MV-4-11 (cell line): ENCODE measurements at places on chromosomes 6 and 20.

DNA sequence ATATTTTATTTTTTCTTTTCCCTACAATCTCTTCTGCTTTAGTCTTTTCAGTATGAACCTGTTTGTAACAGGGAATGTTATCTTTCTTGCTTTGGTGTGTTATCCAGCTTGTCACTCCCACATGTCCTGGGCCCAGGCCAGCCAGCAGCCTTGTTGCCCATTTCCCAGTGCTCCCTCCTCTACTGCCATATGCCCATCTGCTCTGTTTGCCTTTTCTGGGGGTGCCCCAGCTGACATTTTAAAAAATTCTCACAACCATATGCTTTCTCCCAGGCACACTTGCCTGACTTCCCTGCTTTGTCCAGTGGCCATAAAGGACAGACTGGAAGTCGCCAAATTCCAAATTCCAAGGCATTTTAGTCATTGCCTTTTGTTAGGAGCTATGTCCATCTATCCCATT is 23.6 kb upstream of the LMBRD1 start:
- no peak for DNase-seq

- DNase-seq: no peak
Observed at GRCh38 chr6:135921188-135921587, 69.7 kb downstream of the PDE7B start.

DNA sequence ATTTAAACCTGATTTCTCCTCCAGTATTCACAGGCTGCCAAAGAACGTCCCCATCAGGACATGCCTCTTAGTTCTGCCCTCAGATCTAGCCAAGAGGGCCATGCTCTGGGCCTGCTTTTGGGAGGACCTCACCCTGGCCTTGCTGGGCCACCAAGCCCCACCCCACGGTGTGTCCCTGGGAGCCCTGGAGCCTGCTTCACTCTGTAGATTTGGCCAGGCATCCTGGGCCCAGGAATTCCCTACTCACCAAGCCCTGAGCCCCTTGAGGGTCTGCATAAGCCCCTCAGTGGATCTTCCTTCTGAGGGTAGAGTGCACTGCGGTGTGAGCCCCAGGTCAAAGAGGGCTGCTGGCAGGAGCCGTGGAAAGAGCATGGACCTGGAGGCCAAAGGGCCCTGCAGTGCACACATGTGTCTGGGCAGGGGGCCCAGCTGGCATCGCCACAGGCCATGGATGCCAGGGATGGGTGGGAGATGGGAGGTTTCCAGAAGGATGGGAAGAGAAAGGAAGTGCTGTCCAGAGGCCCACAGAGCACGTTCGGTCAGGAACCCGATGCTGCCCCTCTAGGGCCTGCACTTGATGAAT is 98.0 kb downstream of the DACT2 start:
- no peak for DNase-seq

- peak; percentile 35 for DNase-seq
Observed at GRCh38 chr20:35981969-35982368, 13.6 kb downstream of the CNBD2 start.

DNA sequence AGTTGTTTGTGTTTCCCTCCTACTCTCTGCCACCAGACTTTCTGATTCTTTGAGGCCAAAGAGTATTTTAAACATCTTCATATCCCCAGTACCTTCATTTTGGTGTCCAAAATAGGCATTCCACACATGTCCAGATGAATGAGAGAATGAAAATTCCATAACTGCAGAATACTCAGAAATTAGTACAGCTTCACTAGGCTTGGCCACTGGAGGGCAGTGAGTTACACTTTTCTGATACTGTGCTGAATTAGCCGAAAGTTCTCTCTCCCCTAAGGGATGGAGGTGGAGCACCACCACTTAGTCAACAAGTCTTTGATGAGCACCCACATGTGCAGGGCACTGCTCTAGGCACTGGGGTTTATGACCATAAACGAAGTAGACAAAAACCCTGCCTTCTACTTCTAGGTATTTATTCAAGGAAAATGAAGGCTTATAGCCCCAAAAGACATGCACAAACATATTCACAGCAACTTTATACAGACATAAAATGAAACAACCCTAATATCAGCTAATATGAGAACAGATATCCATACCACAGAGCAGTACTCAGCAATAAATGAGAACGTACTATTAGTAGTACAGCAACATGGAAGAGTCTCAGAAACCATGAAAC is 46.1 kb upstream of the TMEM217 start:
- DNase-seq: peak; percentile 31

- DNase-seq: no peak
Observed at GRCh38 chr6:131038597-131039344, 24.3 kb downstream of the EPB41L2 start.

DNA sequence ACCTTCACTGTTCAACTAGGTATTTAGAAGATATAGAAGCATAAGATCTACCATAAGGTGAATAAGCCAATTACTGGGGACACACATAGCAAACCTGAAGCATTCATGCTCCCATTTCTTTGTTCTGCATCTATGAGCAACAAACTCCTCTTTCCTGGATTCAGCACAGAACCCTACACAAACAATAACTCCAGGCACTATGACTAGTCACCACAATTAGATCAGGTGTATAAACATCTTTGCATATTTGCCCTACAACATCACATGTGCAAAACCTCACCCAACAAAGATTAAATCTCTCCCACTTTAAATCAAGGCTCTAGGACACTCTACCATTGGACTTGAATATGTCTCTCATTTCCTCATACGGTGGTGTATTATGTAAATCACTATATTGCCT is 652.3 kb downstream of the EPHA7 start:
- no peak for DNase-seq

GRCh38 chr6:21738180-21739094 is 144.9 kb downstream of the SOX4 start:
- DNase-seq: no peak

DNA sequence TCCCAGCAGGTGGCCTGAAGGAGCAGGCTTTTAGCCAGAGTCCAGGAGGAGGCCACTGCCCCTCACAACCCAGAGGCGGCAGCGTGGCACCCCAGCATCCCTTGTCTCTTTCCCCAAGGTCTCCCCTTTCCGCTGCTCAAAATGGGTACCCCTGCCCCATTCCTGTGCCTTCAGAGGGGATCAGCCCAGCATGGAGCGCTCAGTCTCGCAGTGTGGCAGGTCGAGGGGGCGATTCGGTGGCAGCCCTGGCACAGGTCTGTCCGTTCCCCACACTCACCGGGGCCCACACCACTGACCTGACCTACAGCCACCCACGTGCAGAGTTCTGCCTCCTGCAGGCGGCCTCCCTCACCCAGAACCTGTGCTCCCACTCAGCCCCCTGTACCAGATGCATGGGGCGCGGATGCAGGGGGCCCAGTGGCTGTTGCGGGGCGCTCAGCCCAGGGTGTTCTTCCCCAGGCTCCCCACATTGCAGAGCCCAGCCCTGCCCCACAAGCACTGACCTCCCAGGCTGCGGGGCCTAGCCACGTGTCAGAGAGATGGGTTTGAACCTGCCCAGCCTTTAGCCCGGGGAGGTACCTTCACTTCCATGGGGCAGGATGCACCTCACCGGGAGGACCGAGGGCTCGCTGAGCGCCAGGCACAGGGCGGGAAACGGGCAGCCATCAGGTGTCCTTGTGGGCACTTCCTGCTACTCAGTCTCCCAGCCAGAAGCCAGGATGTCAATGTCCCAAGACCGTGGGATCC is 41.8 kb downstream of the DSTN start:
- no peak for DNase-seq

GRCh38 chr6:21785164-21785563 is 191.6 kb downstream of the SOX4 start:
- DNase-seq: no peak

- no peak for DNase-seq
Observed at GRCh38 chr6:79072640-79073181, 5.3 kb downstream of the PHIP start.

DNA sequence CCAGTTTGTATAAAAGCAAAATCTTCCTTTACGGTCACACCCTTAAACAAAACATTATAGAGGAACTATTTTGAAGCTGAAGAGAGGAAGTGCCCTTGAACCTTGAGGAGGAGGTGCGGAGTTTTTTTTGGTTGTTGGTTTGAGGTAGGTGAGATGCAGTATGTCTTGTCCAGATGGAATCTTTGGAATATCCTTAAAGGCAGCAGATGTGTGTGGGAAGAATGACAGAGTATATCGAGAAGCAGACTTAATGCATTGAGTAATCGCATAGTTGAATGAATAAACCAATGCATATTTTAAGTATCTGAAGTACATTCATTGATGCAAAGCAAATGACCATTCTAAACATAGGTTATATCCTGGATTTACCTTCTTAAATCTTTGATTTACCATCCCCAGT is 49.9 kb downstream of the AIG1 start:
- no peak for DNase-seq

DNA sequence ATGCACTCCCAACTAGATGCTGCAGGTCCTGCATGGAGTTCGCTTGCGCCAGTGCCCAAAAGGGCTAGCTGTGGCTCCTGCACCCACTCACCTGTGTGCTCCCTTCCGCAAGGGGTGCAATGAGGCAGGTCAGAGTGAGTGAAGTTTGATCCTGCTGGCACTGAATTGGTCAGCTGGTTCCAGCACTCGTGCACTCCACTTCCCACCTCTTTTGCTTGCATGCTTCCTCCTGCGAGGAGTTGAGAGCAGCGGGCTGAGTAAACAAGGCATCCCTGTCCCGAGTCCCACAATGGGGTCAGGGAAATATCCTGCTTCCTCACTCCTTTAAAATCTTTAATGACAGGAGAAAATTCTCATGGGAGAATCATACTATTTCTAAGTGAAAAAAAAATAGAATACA is 86.2 kb downstream of the LCA5 start:
- no peak for DNase-seq

DNA sequence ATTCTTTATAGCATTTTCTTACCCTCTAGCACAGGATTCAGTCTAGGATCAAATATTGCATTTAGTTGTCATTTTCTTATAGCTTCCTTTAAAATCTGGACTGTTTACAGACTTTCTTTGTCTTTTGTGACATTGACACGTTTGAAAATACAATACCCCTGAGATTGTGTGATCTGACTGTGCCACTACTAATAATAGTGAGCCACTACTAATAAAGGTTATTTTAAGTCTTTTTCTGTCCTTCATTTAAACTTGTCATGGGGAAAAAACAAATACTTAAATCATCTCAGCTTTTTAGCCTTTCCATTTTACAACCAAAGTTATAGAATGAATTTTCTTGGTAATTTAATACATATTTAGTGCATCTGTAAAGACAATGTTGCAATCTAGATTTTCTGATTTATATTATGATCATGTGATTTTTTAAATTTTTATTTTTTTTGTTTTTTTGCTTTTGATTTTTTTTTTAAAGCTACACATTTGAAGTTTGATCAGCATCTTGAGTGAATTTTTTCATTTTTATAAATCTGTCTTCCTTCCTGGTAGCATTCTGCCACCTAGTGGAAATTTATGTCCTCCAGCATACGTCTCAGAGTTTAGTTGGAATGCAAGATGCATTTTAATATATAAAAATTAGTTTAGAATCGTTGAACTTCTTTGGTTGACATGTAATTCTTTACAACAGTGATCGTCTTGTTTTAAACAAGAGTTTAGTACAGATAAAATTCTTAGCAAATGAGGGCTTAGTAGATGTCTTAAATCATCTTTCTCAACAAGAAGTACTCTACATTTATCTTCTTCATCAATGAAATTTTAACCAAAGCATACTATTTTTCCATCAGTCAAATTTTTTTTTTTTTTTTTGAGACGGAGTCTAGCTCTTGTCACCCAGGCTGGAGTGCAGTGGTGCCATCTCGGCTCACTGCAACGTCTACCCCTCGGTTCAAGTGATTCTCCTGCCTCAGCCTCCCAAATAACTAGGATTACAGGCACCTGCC is 119.4 kb downstream of the NCOA3 start:
- DNase-seq: peak; percentile 60

DNA sequence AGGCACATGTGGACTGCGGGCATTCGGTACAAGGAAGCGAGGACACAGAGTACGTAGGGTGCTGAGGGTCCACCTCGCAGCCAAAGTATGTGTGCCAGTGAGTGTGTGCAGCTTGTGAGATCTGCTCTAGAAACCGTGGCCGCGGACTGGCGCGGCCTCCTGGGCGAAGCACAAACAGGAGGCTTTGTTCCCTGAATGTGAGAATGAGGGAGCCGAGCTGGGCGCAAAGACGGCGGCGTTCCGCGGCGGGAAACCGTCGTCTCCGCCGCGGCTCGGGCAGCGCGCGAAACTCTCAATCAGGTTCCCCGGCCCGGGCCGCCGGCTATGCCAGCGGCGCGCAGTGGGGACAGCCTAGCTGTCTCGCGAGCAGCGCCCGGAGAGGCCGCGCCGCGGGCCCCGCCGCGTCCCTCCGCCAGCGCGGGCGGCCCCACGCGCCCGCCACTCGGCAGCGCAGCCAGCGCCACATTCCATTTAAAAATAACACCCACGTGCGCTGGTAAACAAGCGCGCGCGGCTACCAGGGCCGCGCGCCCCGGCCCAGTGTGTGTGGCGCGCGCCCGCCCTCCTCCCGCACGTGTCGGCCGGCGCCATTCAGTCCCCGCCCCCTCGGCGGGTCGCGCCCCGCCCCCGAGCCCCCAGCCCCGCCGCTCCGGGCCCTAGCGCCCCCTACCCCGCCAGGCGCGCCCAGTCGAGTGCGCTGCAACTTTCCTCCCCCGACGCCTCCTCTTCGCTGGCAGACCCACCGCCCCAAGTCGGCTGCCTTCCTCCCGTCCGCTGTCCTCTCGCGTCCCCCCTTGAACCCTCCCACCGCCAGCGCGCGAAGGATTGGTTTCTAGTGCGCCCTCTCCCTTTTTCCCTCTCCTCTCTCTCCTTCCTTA is 3.0 kb upstream of the FOXO3 start:
- DNase-seq: peak; percentile 68

DNA sequence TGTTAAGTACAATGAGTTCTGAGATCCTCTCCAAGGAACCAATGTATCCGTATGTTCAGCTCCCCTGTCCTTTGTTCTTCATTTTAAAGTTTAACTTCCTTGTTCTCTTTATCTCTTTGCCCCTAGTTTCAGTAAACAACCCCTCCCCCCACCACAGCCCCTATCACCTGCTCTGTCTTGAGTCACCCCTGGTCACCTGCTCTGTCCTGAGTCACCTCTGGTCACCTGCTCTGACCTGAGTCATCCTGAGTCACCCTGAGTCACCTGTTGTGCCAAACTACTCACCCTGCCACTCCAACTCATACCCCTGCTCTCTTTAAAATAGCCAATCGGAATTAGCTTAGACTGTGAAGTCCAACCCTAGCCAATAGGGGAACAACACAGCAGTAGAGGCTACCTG is 288.7 kb upstream of the CDYL start:
- no peak for DNase-seq

DNA sequence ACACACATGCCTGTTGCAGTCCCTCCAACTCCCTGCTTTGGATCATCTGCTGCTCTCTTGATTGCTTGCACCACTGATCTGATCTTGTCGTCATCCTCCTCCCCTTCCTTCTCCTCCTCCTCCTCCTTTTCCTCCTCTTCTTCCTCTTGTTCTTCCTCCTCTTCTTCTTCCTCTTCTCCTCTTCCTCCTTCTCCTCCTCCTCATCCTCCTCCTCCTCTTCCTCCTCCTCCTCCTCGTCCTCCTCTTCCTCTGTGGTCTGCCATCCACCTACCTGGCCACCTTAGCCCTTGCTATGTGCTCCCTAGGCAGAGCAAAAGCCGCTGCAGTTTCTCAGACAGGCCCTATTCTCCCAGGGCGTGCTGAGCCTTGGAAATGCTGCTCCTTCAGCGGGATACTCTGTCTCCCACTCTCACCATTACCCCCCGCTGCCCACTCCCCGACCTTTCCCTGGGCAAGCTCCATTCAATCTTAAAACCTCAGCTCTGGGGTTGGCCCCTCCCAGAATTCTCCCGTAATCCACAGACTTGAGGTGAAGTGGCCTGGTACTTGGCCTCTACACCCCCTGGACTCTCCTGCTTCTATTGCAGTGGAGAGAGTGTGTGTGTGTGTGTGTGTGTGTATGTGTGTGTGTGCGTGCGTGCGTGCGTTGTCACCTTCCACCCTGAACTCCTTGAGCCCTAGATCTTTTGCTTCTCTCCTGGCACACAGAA is 105.0 kb downstream of the SASH1 start:
- DNase-seq: no peak

GRCh38 chr6:132648356-132648755 is 10.6 kb downstream of the TAAR1 start:
- peak; percentile 92 for DNase-seq
